ENCODE measurements at places on chromosomes 1 and 21.

DNA sequence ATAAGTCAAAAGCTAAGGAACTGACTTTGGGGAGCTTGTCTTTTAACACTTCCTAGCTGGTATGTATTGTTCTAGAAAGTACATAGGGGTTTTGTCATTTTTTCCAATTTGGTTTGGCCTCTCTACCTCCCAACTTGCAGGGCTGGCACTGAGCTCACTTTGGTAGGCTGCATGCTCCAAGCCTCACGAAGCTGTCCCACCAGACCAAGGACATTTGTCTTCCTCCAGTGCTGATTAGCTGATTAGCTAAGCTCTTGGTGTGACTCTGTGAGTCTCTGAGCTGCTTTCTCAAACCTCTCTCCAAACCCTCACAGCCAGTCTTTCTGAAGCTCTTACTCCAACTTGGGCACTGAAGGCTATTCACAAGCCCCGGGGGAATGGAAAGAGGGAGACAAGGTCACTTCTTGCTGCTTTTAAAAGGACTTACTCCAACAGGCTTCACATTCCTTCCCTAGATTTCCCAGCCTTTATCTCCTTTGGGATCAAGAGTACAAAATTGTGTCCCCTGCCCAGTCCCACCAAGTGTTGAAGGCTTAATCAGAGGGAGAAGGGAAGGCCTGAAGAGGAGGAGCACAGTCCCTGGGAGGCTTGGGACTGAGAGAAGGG is 893 bp upstream of the CFAP45 start:
- no peak for DNase-seq

DNA sequence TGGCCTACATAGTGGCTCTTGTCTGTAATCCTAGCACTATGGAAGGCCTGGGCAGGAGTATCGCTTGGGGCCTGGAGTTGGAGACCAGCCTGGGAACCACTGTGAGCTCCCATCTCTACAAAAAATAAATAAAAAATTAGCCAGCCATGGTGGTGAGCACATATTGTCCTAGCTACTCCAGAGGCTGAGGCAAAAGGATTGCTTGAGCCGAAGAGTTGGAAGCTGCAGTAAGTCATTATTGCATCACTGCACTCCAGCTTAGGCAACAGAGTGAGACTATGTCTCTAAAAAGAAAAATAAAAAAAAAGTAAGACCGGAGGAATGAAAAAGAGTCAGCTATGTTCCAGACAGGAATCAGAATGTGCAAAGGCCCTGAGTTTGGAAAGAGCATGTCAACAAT is 115.3 kb downstream of the CYYR1 start:
- DNase-seq = no peak

DNA sequence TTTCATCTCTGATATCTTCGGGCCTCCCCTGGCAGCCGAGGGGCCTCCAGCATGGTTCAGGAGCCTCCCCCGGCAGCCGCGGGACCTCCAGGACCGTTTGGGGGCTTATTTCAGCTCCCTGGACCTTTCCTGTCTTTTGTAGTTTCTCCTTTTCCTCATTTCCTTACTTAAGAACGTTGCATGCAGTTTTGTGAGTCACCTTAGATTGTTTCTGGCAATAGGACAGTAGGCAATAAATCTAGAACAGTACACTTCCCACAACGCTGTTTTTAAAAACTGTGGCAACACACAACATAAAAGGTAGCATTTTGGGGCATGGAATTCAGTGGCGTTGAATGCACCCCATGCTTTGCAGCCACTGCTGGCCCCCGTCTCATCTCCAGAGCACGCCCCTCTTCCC is 24.4 kb downstream of the FAAP20 start:
- DNase-seq = no peak

DNA sequence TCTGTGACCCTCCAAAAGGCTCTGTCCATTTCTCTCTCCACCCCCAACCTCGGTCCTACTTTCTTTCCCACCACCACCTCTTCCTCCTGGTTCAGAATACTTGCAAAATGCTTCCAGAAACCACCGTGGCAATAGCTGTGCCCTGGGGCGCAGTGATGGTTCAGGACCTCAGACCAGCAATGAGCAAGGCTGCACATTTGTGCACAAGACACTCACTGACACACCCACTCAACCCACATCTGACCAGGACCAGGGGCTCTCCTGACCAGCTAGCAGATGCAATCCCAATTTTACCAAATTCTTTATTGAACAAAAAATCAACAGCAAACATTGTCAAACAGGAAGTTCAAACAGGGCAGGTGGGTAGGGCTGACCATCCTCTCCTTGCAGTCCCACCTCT is 25.7 kb downstream of the SPOCD1 start:
- DNase-seq = no peak

GRCh38 chr1:26188477-26188876 is 1.9 kb upstream of the CATSPER4 start:
- DNase-seq = no peak

DNA sequence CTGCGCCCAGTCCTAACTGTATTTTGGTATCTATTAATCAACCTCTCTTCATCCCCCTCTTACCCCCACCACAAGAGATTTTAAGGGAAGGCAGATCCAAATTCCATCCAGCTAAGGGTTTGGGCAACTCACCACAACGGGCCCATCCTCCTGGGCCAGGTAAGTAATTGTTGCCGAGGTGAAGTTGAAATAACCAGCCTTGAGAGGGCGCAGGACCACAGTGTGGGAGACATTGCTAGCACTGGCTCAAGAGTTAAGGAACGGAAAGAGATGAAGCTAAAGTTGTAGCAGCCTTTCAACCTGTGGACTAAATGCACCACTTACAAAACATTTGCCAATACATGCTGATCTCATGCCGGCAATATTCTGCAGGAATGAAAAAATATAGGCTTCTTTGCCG is 5.9 kb downstream of the SSR2 start:
- DNase-seq = no peak

DNA sequence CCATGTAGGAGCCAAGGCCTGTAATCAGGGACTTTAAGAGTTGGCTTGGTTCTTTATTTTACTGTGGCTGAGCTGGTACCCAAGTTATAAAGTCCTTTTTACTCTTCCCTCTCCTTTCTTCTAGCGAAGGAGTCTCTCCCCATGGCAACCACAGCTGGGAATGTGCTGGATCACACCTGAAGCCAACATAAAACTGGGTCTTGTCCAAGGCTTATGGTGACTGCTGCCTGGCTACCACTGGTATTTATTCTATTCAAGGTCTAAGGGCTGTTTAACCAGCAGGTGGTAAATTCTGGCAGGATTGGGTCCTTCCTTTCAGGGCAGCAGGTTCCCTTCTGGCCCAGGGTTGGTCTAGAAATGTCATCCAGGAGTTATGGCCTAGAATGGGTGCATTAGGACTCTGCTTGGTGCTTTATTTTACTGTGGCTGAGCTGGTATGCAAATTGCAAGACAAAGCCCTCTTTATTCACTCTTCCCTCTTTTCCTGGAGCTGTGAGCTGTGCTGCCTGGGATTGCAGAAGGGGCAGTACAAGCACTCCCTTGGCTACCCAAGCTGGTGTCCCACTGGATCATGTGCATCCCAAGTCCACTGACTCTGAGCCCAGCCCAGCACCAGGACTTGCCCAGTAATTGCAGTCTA is 26.6 kb downstream of the SLC22A15 start:
- no peak for DNase-seq

DNA sequence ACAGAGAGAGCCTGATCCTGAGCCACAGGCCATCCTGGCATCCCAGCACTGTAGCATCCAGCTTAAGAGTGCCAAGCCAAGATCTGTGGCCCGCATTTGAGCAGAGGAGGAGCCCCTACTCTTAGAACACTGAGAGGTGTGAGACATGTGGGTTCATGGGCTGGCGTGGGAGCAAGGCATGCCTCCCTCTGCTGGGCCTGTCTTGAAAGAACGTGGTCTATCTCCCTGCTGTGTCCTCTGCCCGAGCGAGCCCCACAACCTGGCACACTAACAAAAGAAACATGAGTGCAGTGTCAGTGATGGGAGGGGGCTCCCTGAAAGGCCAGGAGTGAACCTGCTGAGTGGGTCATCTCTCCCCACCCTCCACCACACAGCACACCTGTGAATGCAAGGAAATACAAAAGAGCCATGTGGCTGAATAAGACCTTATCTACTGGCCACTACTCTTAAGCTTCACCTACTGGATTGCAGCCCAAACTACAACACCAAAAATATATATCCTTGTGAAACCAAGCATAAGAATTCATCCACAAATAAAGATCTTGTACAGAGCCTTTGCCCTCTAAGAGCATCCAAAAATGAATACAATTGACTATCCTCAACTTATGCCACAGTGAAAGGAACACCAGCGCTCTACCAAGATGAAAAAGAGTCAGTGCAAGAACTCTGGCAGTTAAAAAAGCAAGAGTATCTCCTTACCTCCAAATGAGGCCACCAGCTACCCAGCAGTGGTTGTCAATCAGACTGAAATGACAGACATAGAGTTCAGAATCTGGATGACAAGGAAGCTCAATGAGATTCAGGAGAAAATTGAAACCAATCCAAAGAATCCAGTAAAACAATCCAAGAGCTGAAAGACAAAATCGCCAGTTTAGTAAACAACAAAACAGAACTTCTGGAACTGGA is 259.4 kb upstream of the DAB1 start:
- no peak for DNase-seq

DNA sequence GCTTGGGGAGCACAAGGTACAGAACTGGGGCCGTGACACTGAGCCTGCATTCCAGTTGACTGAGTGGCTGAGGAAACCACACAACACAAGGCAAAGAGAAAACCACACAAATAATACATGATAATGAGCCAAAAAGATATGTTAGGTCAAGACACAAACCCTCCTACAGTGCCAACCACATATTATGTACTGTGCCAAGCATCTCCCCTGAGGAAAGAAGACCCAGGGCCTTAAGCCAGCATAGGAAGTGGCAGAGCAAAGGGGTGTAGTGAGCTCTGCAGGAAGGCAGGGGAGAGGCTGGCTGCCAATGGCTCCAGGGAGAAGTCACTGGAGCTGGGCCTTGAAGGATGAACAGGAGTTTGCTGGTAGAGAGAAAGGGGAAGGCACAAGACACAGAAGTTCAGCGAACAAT is 28.2 kb downstream of the CTNNBIP1 start:
- no peak for DNase-seq

DNA sequence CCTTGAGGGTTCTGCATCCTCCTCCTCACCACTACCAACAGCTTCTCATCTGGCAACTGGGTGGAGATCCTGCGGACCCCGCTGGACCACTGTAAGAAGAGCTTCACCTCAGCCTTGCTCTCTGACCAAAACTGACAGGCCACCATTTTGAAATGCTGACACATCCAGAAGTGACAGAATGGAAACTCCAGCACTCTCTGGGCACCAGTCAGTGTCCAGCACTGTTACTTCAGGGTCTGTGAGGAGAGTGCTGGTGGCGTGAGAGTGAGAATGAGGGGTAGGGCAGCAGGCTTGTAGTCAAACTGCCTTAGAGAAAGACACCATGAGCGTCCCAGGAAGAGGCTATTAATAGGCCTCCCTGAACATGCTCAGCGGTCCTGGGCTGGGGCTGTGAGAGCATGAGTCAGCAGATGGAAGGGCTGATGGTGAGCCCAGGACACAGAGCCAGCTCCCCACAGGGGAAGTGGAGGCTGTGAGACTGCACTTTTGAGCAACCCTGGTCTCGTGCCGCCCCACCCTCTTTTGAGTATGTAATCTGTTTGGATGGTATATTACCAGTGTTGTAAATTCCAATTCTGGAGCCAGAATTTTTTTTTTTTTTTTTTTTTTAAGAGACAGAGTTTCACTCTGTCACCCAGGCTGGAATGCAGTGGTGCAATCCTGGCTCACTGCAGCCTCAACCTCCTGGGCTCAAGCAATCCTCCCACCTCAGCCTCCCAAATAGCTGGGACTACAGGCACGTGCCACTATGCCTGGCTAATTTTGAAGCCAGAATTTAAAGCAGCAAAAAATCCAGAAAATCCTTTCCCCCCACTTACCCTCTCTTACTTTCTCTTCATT is 34.4 kb upstream of the SLC30A1 start:
- no peak for DNase-seq

- DNase-seq = peak; percentile 18
These were observed 1.9 kb downstream of the CSMD2 start for GRCh38 chr1:34162852-34163766.

DNA sequence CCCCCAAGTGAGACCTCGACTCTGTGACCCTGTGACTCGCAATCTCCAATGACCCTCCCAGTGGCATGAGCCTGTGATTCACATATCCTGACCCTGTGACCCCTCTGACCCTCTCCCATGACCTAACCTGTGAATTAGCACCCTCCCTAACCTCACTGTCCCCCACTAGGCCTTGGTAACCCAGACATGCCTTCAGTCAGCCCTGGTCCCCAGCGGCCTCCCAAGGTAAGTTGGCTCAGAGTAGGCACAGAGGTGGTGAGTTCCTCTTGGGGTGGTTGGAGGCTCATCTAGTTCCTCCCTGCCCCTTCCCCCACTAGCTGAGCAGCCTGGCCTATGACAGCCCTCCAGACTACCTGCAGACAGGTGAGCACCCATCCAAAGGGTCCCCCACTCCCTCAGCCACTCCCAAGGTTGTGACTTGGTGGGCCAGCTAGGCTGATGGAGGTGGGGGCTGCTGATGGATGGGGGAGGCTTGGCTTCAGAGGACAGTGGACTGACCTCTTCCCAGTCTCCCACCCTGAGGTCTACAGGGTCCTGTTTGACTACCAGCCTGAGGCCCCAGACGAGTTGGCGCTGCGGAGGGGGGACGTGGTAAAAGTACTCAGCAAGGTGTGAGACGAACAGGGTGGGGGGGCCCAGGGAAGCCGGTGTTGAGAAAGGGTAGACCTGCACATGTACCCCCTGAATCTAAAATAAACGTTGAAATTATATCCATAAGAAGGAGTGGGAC is 1.6 kb downstream of the SH3D21 start:
- no peak for DNase-seq

DNA sequence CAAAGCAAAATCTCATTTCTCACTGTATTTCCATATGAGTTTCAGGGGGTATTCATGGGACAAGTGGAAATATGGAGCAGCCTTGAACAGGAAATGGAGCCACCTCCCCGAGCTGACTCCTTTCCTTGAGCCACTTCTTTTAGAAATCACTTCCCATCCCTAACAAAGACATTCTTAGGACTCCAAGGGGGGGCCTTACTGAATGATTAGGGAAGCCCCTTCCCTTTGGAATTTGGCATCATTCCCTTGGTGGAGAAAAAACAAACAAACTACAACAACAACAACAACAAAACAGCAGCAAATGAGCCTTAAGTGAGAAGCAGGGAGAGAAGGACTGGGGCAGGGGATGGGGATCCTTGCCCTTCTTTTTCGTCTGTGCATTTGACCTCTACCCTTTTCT is 278.3 kb downstream of the ZNF648 start:
- no peak for DNase-seq

DNA sequence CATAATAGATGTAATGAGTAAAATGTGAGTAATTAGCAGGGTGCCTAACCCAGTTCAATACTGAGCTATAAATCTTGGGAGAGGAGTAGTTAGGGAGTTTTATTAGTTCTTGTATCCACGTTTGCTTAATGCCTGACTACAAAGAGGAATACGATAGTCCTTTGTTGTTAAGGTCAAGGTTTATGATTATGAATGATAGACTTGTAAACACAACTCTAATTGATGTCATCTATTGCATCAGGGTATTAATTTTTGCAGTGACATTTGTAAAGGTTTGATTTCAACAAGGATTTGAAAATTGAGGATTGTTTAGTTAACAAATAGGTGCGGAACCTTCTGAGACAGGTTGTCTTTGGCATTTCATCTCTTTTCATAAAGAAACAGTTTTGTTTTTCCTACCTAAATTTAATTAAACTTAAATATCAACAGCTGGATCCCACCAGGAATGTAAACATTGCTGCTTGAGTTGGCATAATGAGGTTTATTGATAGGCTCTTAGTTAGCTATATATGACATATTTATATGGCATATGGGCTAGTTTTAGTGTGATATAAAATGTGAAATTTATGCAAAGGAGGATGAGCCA is 9.7 kb downstream of the SOAT1 start:
- DNase-seq = no peak

GRCh38 chr1:178953034-178953433 is 72.7 kb upstream of the FAM20B start:
- DNase-seq = no peak

Measured in stimulated activated CD4-positive, alpha-beta T cell treated with anti-CD3 and anti-CD28 coated beads, Interleukin-4, amount 100 ng/mL, for 48 hours (primary cell).